Calu3 (cell line): ENCODE measurements at places on chromosomes 6 and 20. TPM values are rescaled to one million over a fixed set of nuclear protein-coding genes. Genes with fewer than 3 reads are reported as not detected.
A peak's percentile ranks its signal among the peaks of the same experiment; 100 is the strongest.

Gene B3GALT4
- 18.2 and 21.6 TPM in 2 replicates for total RNA-seq

Gene PROKR2
- not detected in 2 replicates for total RNA-seq

Gene FKBP5
- total RNA-seq: 14.3 and 15.1 TPM in 2 replicates

DNA sequence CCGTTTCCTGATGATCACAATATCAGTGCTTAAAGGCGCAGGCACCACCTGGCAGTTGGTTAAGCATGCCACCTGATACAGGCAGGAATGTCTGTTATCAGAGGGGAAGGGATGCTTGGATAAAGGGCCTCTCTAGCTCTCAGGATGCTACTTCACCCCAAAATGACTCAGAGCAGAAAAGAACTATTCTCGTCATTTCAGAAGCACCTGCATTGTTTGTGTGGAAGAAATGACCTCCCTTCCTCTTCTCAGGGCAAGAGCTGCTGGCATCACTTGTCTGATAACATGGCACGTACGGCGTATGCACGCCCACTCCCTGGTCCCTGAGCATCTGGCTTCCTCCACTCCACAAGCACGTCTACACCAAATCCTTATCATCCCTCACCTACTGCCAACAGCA is 47.3 kb downstream of the ATP9A start:
- peaks cover 15% of the 10 kb centered on the region for H3K4me1 ChIP-seq
- no peaks in the 10 kb centered on the region for H3K27me3 ChIP-seq

GRCh38 chr20:62339647-62340062 is 27.5 kb downstream of the LAMA5 start:
- peaks cover 89% of the 10 kb centered on the region for H3K36me3 ChIP-seq
- DNase-seq: no peak
- H3K4me1 ChIP-seq: no peaks in the 10 kb centered on the region

- no peak for DNase-seq
- H3K36me3 ChIP-seq: no peaks in the 10 kb centered on the region
- no peaks in the 10 kb centered on the region for H3K27me3 ChIP-seq
- H3K27ac ChIP-seq: no peak overlapping the region
- H3K4me3 ChIP-seq: no peak overlapping the region
Observed at GRCh38 chr6:9126878-9127560, 691.7 kb upstream of the SLC35B3 start.

GRCh38 chr6:53989504-53989903 is 121.7 kb upstream of the MLIP start:
- no peak overlapping the region for H3K27ac ChIP-seq
- H3K4me1 ChIP-seq: peaks cover 24% of the 10 kb centered on the region
- no peaks in the 10 kb centered on the region for H3K27me3 ChIP-seq
- no peaks in the 10 kb centered on the region for H3K36me3 ChIP-seq
- no peak for DNase-seq
- no peak overlapping the region for H3K4me3 ChIP-seq

- H3K4me3 ChIP-seq: no peak overlapping the region
- H3K27me3 ChIP-seq: no peaks in the 10 kb centered on the region
- H3K36me3 ChIP-seq: no peaks in the 10 kb centered on the region
Observed at GRCh38 chr6:126235363-126235762, 104.6 kb upstream of the CENPW start.

DNA sequence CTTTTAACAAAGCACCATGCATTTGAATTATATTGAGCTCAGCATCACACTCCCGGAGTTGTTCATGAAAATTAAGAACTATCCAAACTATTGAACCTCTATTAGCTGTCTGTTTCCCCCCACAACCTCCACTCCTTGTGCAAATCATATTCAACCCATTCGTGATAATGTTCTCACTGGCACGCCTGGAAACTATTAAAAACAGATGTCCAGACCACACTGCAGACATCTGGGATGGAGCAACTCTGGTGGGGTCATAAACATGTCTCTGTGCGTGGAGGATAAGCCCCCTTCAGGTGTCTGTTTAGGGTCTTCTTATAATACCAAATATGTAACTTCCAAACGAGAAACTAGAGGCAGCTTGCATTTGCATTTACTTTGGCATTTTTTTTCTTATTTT is 193.7 kb downstream of the TFAP2A start:
- H3K4me3 ChIP-seq: no peak overlapping the region
- DNase-seq: no peak
- no peaks in the 10 kb centered on the region for H3K36me3 ChIP-seq
- H3K27me3 ChIP-seq: peaks cover 15% of the 10 kb centered on the region
- no peak overlapping the region for H3K27ac ChIP-seq

DNA sequence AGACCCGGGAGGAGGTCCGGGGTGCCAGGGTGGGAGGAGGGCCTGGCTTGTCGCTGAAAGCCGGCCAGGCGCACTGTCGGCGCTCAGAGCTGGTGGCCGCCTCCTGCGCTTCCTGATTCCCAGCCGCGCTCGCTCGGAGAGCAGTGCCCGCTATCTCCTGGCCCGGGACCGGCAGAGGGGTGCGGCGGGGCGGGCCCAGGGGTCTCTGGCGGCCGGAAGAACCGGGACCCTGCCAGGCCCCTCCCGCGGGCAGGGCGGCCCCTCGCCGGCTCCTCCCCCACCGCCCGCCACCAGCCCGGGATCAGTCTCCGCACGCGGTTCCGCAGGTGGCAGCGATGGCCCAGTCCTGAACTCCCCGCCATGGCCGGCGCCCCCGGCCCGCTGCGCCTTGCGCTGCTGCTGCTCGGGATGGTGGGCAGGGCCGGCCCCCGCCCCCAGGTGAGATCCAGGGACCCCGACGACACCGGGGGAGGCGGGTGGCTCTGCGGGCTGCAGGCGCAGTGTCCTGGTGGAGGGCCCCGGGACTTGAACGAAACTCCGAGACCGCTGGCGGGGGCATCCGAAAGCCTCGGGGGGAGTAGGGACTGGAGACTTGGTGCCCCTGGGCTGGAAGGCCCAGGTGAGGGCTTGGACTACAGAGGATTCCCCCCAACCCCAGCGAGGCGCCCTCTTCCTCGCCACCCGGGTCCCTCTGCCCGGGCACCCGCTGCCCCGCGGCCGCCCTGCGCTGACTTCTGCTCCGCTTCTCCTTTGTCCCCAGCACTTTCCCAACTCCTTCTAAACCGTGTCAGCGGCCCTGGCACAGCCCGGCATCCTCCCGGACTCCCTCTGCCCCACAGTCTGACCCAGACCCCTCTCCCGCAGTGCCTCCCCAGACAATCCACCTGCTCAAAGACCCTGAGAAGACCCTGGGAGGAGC is at the start of gene GLP1R:
TSS of gene GLP1R (plus strand) at position 301 of the 919 bp plus-strand sequence. CDS start at position 361, 60 bp downstream.
- H3K4me1 ChIP-seq: peaks cover 58% of the 10 kb centered on the region
- H3K27ac ChIP-seq: peak within 1 kb of the TSS; percentile 63
- peaks cover 21% of the 10 kb centered on the region for H3K27me3 ChIP-seq
- H3K4me3 ChIP-seq: peak within 1 kb of the TSS; percentile 86

- H3K4me3 ChIP-seq: no peak overlapping the region
- no peak for DNase-seq
- no peaks in the 10 kb centered on the region for H3K27me3 ChIP-seq
- H3K4me1 ChIP-seq: peaks cover 21% of the 10 kb centered on the region
- H3K36me3 ChIP-seq: no peaks in the 10 kb centered on the region
- H3K27ac ChIP-seq: no peak overlapping the region
Observed at GRCh38 chr20:51497542-51498467, 44.7 kb downstream of the NFATC2 start.

- H3K27me3 ChIP-seq: no peaks in the 10 kb centered on the region
- no peak overlapping the region for H3K4me3 ChIP-seq
- H3K27ac ChIP-seq: no peak overlapping the region
- H3K4me1 ChIP-seq: no peaks in the 10 kb centered on the region
- no peak for DNase-seq
Observed at GRCh38 chr6:147441751-147442150, 66.7 kb upstream of the SAMD5 start.

DNA sequence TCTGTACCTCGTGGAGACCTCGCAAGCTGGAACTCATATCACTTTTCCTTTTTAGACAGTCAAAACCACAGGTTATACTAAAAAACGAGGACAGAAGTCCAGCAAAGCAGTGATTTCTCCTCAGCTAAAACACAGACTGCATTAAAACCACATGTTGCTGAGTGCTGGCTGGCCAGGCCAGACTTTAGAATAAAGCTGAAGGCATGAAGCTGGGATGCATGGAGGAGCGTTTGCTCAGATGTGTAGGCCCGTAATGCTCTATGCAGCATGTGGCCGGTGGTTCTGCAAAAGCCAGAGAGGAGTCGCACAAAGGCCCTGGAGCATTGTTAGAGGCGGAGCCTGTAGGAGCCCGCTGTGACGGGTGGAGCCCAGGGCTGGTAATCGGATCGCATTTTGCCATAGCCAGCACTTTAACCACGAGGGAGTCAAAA is 83.6 kb downstream of the SMOC2 start:
- H3K4me1 ChIP-seq: no peaks in the 10 kb centered on the region
- no peak for DNase-seq
- H3K4me3 ChIP-seq: no peak overlapping the region

- H3K27ac ChIP-seq: no peak overlapping the region
- H3K36me3 ChIP-seq: no peaks in the 10 kb centered on the region
- peak; percentile 0 for DNase-seq
- H3K4me3 ChIP-seq: no peak overlapping the region
- H3K4me1 ChIP-seq: peaks cover 15% of the 10 kb centered on the region
Observed at GRCh38 chr20:15703171-15703911, 869.9 kb downstream of the KIF16B start.

DNA sequence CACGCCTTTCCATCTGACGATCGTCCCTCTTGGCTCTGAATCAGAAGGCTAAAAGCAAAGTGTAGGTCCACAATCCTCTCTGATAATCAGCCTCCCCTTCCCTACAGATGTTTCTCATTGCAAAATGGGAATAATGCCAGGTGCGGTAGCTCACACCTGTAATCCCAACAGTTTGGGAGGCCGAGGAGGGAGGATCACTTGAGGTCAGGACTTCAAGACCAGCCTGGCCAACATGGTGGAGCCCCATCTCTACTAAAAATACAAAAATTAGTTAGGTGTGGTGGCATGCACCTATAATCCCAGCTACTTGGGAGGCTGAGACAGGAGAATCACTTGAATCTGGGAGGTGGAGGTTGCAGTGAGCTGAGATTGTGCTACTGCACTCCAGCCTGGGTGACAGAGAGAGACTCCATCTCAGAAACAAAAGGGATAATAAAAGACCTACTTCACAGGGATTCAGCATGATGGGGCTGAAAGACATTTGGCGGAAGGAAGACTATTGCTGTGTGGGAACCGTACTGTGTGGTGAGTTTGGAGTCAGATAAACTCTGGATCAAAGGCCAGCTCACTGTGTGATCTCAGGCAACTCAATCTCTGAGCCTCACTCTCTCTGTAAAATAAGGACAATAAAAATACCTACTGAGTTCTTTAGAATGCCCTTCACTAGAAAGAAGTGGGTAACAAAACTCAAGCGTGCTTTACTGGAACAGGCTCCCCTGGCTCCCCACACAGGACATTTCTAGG is 15.9 kb upstream of the SLC9A8 start:
- no peak overlapping the region for H3K4me3 ChIP-seq
- H3K27me3 ChIP-seq: no peaks in the 10 kb centered on the region
- no peak overlapping the region for H3K27ac ChIP-seq
- DNase-seq: no peak
- H3K4me1 ChIP-seq: peaks cover 26% of the 10 kb centered on the region
- H3K36me3 ChIP-seq: no peaks in the 10 kb centered on the region

DNA sequence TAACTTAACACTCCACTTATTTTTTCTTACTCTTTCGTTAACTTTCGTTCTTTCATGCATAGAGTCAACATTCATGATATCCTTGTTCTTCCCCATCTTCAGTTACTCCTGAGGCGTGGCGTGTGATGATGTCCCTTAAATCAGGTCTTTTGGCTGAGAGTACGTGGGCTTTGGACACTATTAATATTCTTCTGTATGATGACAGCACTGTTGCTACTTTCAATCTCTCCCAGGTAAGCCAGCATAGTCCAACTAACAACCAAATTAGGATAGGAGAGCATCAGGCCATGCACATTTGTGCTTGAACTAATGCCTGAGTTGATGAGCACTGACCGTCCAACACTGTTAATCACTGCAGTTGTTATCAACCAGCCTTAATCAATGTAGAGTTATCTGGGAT is 119.6 kb downstream of the TMEM242 start:
- H3K27ac ChIP-seq: no peak overlapping the region
- H3K4me3 ChIP-seq: no peak overlapping the region
- no peaks in the 10 kb centered on the region for H3K4me1 ChIP-seq
- H3K36me3 ChIP-seq: peaks cover 17% of the 10 kb centered on the region

- H3K4me3 ChIP-seq: no peak overlapping the region
- no peaks in the 10 kb centered on the region for H3K27me3 ChIP-seq
- no peak for DNase-seq
- no peaks in the 10 kb centered on the region for H3K4me1 ChIP-seq
- no peak overlapping the region for H3K27ac ChIP-seq
Observed at GRCh38 chr6:40779409-40779808, 192.2 kb upstream of the LRFN2 start.
